Calu3 (cell line): ENCODE measurements at places on chromosomes 3 and 15. TPM values are rescaled to one million over a fixed set of nuclear protein-coding genes. Genes with fewer than 3 reads are reported as not detected.

DNA sequence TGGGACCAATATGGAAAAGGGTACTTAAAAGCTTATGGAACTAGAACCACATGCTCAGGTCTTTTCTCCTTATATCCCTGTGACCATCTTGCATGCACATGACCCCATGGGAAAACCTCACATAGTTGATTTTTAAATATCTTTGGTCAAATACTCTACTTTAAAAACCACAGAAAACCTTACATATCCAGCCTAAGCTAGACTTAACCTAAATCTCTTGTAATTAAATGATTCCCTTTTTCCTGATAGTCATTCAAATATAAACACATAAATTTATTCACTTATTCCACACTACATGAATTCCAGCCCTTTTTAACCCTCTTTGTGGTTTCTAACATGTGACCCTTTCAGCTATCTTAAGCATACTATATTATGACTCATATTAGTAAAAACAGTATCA lies 46.8 kb downstream of the DNAJC13 start:
- H3K27ac ChIP-seq: no peak overlapping the region
- H3K4me1 ChIP-seq: no peaks in the 10 kb centered on the region
- H3K36me3 ChIP-seq: peaks cover 37% of the 10 kb centered on the region
- DNase-seq: no peak

DNA sequence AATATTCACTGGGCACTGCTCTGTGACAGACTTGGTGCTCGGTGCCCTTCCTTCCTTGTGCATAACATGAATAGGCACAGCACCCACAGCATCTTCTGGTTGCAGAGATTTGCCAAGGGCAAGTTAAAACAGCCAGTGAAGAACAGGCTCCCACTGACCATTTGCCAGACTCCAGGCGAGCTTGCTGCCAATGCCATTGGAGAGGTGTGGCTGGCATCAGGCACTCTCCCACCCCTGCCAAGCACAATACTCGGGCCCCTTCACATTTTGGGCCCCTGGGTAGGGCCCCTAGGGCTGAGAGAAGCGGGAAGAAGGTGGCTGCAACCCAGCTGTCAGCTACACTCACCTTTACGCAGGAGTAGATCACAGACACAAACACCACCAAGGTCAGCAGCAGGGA lies 112.1 kb downstream of the SEC22A start:
- H3K4me3 ChIP-seq: no peak overlapping the region
- no peaks in the 10 kb centered on the region for H3K36me3 ChIP-seq
- H3K4me1 ChIP-seq: no peaks in the 10 kb centered on the region

DNA sequence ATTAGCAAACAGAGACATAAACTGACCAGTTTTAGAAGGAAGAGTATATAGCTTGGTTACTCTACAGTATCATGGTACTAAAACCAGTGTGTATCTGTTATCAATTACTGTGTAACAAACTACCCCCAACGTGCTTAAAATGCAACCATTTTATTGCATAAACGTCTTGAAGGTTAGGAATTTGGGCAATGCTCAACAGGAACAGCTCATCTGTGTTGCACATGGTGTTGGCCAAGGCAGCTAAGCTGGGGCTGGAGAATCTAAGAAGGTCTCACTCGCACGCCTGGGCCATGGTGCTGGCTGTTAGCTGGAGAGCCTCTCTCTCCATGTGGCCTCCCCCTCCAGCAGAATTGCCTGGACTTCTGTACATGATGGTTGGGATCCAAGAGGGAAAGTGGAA lies 81.2 kb upstream of the THBS1 start:
- no peaks in the 10 kb centered on the region for H3K36me3 ChIP-seq
- no peak overlapping the region for H3K4me3 ChIP-seq
- H3K27me3 ChIP-seq: no peaks in the 10 kb centered on the region
- DNase-seq: no peak
- no peak overlapping the region for H3K27ac ChIP-seq

GRCh38 chr3:29503958-29504357 lies 223.1 kb downstream of the RBMS3 start:
- H3K27me3 ChIP-seq: no peaks in the 10 kb centered on the region
- no peak overlapping the region for H3K4me3 ChIP-seq
- no peaks in the 10 kb centered on the region for H3K4me1 ChIP-seq
- no peak overlapping the region for H3K27ac ChIP-seq
- no peaks in the 10 kb centered on the region for H3K36me3 ChIP-seq
- no peak for DNase-seq

DNA sequence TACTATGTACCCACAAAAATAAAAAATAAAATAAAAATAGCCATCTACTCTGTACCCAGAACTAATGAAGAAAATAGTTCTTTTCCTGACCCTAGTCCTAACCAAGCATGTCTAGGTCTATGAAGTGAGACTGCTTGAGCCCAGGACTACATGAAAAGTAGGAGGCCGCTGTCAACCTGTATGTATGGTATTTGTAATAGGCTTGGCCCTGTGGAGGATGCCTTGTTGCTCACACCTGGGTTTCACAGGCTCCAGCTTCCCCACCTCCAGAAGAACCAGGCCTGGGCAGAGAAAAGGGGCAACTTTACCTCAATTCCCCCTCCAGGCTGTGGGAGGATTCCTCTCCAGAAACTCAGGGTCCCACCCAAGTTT lies 6.8 kb upstream of the PKM start:
- peak overlapping the region; percentile 65 for H3K4me3 ChIP-seq
- peak overlapping the region; percentile 97 for H3K27ac ChIP-seq
- peaks cover 43% of the 10 kb centered on the region for H3K36me3 ChIP-seq

- peak; percentile 92 for DNase-seq
- peaks cover 21% of the 10 kb centered on the region for H3K27me3 ChIP-seq
- H3K4me3 ChIP-seq: no peak overlapping the region
These were observed 59.6 kb upstream of the ZBTB38 start for GRCh38 chr3:141308588-141309218.

GRCh38 chr3:30042274-30042859 lies 564.0 kb upstream of the TGFBR2 start:
- no peaks in the 10 kb centered on the region for H3K4me1 ChIP-seq
- H3K4me3 ChIP-seq: no peak overlapping the region
- H3K36me3 ChIP-seq: no peaks in the 10 kb centered on the region
- H3K27me3 ChIP-seq: no peaks in the 10 kb centered on the region

- no peak for DNase-seq
- H3K4me1 ChIP-seq: peaks cover 7% of the 10 kb centered on the region
- no peaks in the 10 kb centered on the region for H3K36me3 ChIP-seq
- no peaks in the 10 kb centered on the region for H3K27me3 ChIP-seq
These were observed 62.2 kb downstream of the PYDC2 start for GRCh38 chr3:191523148-191523547.

DNA sequence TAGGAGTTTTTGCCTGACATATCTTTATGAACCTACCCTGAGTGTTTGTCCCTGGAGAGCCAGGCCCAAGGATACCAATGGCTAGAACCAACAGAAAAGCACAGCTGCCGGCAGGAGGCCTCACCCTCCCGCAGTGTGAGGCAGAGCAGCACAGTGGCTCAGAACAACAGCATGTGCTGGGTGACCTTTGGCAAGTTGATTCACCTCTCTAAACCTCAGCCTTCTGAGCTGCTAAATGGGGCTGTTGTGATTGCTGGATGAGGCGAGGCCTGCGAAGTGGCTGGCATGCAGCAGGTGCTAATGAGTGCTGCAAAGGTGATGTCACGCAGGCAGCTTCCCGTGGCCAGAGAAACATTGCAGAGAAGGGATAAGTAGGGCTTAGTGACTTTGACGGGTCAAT lies 23.3 kb downstream of the IDH2 start:
- no peaks in the 10 kb centered on the region for H3K4me1 ChIP-seq
- no peaks in the 10 kb centered on the region for H3K27me3 ChIP-seq
- H3K27ac ChIP-seq: no peak overlapping the region
- H3K36me3 ChIP-seq: no peaks in the 10 kb centered on the region

DNA sequence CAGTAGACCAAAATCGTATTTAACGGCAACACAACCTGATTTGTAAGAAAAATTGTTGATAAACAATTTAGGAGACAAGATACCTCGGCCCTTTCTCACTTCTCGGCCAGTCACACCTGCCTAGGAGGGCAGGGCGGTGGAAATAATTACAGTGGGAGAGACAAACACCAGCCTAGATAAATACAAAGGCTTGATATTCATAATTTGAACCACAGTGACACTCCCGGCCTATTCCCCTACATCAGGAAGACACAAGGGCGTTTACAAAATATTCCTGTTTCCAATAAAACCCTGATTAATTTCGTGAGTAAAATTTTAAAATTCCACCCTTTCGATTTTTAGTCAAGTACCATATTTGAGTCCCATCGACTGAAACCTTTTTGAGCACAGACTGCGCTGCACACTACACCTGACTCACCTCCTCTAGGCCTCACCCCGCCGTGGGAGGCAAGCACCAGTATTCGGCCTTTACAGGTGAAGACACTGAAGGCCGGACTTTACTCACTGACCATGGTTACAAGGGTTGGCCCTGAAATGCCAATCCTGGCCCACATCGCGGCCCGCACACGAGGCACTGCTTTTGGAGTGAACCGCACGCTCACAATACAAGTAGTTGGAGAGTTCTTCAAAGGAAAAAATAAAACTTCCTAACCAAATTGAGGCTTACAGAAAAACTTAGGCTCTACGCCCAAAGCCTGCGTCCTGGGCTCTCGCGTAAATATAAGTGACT lies 794 bp downstream of the ARPP19 start:
- peak; percentile 43 for DNase-seq
- peaks cover 9% of the 10 kb centered on the region for H3K4me1 ChIP-seq
- H3K27me3 ChIP-seq: no peaks in the 10 kb centered on the region

DNA sequence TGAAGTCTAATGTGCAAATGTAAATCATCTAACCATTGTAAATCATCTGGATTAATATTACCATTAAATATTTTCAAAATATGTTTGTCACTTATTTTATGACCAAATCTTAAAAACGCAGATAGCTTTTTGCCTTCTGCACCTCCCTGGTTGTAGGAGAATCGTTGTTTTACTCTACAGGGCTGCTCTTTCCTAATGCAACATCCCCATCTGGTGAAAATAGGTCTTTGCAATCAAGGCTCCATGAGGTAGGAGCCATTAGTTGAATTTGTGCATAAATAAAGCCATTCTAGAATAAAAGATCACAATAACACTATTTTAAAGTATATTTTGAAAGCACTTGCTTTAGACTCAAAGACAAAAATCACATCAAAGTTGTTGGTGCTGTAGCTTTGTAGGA lies 535.6 kb upstream of the AGTR1 start:
- no peaks in the 10 kb centered on the region for H3K36me3 ChIP-seq
- peaks cover 8% of the 10 kb centered on the region for H3K4me1 ChIP-seq
- no peak overlapping the region for H3K4me3 ChIP-seq
- H3K27me3 ChIP-seq: no peaks in the 10 kb centered on the region

- no peaks in the 10 kb centered on the region for H3K36me3 ChIP-seq
- no peaks in the 10 kb centered on the region for H3K27me3 ChIP-seq
- DNase-seq: no peak
- no peaks in the 10 kb centered on the region for H3K4me1 ChIP-seq
- H3K4me3 ChIP-seq: no peak overlapping the region
- H3K27ac ChIP-seq: no peak overlapping the region
These were observed 298.5 kb downstream of the SI start for GRCh38 chr3:164779816-164780215.

GRCh38 chr3:17091910-17092582 lies 207.3 kb downstream of the PLCL2 start:
- no peak for DNase-seq
- H3K27me3 ChIP-seq: no peaks in the 10 kb centered on the region
- H3K27ac ChIP-seq: no peak overlapping the region
- no peak overlapping the region for H3K4me3 ChIP-seq
- no peaks in the 10 kb centered on the region for H3K4me1 ChIP-seq

DNA sequence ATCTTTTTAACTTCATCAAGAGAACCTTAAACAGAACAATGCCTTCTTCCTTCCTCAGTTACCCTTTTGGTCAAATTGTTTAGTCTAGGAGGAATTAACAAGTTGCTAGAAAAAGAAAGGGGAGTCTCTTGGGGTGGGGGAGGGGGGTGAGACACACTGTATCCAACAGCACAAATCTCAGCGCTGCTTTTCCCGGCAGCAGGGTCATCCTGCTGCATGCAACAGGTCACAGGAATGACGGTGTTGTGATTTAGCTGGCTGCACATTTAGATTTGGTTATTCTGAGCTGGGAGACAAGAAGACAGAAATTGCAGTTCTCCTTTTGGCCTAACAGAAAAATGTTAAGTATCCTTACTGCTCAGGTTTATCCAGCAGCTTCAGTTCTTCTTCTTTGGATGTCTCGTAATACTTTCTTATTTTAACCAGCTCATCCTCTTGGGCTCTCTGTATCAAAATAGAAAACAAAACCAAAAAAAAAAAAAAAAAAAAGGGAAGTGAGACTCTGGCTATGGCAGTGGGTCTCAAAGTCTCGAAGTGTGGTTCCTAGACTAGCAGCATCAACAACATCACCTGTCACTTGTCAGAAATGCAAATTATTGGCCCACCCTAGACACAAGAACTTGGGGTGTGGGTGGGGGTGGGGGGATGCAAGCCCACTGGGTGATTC lies 190.5 kb downstream of the GREM1 start:
- H3K4me3 ChIP-seq: no peak overlapping the region
- no peaks in the 10 kb centered on the region for H3K36me3 ChIP-seq
- DNase-seq: no peak
- H3K4me1 ChIP-seq: no peaks in the 10 kb centered on the region
- H3K27me3 ChIP-seq: no peaks in the 10 kb centered on the region

- H3K27me3 ChIP-seq: no peaks in the 10 kb centered on the region
- no peaks in the 10 kb centered on the region for H3K36me3 ChIP-seq
- no peak for DNase-seq
- H3K4me3 ChIP-seq: no peak overlapping the region
These were observed 28.8 kb downstream of the LIMD1 start for GRCh38 chr3:45623393-45623792.

- no peak for DNase-seq
- no peak overlapping the region for H3K27ac ChIP-seq
- H3K36me3 ChIP-seq: no peaks in the 10 kb centered on the region
These were observed 751.3 kb downstream of the ZNF385D start for GRCh38 chr3:20999661-21000060.

DNA sequence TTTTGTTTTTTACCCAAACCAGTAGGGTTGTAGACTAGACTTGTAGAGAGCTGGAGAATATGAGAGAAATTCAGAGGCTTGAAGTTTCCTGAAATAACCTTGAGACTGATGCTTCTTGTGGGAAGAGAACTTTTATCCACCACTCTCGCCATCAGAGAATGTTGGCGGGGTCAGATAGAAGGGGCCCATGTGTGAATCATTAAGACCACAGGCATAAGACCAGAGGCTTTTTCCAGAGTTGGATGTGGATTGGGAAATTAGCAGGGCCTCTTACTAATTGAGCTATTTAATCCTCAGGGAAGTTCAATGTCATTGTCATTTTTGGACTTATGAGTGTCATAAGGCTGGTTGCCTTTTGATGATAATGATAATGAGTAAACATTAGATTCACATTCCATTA lies 246.9 kb upstream of the THRB start:
- DNase-seq: no peak
- H3K4me3 ChIP-seq: no peak overlapping the region
- H3K4me1 ChIP-seq: no peaks in the 10 kb centered on the region
- H3K36me3 ChIP-seq: no peaks in the 10 kb centered on the region

Gene FILIP1L
- total RNA-seq: 2.4 and 5.2 TPM in 2 replicates

Gene SQOR
- total RNA-seq: 76.0 and 76.1 TPM in 2 replicates

Gene LMLN
- 7.0 and 7.6 TPM in 2 replicates for total RNA-seq
